Suppressor macrophage (primary cell): ENCODE measurements at places on chromosomes 6 and 20.

DNA sequence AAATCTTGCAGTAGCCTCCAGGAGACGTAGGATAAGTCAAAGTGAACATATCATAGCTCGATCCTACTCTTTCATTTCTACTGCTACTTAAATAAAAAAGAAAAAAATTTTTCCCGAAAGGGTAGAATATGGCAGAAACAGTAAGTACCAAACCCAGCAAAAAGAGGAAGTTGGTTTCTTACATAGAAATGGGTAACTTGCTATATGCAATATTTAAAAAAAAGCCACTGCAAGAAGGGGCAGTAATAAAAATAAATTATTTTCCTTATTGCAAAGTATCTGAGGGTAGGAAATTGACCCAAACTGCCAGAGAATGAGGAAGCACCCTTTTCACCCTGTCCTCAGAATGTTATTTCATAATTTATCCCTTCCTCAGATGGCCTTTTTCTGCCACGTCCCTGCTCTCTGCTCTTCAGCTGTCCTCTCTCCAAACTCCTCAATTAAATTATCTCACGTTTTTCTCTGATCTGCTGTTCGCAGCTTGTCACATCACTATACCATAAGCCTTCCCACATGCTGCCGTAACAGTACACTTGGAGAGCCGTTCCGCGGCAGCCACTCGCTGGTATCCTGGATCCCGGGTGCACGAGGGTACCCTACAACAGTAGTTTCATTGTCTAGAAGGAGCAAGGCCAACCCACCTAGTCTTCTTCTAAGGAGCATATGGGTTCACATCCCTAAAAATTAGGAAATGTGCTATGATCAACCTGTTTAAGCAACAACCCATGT lies 149.6 kb downstream of the BACH2 start:
- DNase-seq = peak; percentile 24

DNA sequence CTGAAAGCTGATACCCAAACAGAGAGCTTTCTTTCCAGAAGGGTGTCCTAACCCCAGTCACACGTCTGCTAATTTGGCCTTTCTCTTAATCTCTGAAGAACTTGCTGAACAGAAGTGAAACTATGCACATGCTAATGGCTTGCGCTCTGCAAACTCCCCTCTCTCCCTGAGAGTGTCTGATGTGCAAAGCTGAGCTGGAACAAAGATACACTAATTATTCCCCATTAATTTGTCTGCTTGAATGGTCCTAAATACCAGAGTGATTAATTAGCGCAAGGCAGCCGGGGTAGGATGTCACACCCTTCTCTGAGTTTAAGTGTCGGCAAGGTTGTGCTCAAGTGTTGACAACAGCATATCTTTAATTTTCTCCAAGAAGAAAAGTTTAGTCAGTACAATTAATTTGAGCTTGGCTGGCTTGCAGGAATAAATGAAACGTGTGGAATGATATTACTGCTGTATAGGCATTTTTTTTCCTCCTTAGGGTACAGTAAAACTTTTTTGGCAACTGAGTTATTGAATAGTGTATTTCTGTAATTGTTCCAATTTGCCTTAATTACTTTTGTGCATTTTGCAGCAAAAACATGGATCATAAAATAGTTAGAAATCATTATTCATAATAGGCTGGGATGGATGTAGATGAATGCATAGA lies 715.9 kb upstream of the POU3F2 start:
- DNase-seq = no peak

- DNase-seq = peak; percentile 55
Observed at GRCh38 chr6:111354758-111355555, 128.1 kb downstream of the REV3L start.

DNA sequence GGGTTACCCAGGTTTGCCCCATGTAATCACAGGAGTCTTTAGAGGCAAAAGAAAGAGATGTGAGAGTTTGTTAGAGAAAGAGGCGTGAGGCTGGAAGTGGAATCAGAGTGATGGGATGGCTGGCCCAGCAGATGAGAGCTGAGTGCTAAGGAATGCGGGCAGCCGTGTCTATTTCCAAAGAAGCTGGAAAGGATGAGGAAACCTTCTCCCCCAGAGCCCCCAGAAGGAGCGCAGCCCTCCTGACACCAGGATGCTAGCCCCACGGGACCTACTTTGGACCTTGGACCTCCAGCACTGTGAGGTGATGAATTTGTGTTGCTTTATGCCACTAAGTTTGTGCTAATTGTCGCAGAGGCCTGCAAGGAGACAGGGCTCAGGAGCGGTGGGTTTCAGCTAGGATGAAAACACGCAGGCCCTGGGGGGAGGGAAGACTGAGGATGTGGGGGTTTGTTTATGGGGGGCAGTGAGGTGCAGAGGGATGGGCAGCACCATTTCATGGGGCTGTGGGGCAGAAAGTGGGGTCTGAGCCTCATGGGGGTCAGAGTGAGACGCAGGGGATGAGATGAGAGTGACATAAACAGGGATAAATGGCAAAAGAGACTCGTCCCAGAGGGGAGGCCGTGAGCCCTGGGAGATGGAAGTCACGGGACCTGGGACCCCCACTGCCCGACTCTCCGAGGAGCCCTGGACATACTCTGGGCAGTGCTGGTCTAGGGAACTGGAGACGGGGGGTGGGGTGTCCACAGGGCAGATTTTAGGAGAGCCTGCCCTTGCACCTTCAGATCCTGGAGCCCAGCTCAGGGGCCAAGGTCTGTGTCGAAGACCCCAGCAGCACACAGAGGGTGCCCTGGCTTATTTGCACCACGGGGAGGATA lies 160.2 kb downstream of the NFATC2 start:
- DNase-seq = no peak

GRCh38 chr6:47439348-47439668 lies 38.3 kb upstream of the CD2AP start:
- DNase-seq = no peak

- DNase-seq = no peak
Observed at GRCh38 chr6:33428966-33429749, 9.3 kb downstream of the SYNGAP1 start.

DNA sequence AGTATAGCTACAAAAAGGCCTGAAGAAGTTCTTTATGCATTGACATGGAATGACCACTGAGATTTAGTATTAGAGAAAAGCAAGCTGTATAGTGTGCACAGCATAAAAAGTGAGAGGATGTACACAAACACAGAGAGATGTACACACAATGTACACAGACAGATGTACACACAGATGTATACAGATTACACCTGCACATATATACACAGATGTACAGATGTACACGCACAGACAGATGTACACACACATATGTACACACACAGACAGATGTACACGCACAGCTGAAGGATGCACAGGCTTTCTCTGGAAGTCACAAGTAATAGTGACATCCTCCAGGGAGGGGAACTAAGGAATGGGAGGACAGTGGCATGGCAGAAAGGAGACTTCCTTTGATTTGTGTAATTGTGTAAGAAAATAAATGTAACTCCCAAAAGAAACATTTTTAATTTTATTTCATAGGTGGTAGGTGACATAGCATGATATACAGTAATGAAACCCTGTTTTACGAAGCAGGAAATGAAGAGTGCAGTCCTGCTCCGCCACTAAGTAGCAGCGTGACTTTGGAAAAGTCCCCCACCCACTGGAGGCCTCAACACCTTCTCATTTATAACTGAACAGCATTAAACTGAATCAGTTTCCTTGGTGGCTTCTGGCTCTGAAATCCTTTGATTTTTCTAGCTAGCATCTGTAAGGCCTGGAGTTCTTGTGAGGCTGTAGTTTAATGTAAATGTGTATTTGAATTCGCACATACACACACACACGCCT lies 14.1 kb downstream of the NFATC2 start:
- DNase-seq = peak; percentile 25

DNA sequence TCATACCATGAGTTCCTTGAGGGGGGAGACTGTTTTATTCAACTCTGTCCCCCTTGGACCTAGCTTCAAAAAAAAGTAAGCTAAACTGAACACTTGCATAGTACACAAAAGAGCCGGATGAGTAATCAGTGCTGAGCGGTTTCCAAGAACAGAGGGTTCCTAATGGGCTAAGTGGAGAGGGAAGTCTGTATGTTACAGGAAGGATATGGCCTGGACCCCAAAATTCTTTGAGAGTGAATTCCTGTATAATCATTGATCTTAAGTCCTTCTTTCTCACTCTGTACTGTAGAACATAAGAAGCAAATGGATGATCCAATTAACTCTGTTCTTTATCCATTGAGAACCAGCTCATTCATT lies 324.7 kb upstream of the CNR1 start:
- no peak for DNase-seq

DNA sequence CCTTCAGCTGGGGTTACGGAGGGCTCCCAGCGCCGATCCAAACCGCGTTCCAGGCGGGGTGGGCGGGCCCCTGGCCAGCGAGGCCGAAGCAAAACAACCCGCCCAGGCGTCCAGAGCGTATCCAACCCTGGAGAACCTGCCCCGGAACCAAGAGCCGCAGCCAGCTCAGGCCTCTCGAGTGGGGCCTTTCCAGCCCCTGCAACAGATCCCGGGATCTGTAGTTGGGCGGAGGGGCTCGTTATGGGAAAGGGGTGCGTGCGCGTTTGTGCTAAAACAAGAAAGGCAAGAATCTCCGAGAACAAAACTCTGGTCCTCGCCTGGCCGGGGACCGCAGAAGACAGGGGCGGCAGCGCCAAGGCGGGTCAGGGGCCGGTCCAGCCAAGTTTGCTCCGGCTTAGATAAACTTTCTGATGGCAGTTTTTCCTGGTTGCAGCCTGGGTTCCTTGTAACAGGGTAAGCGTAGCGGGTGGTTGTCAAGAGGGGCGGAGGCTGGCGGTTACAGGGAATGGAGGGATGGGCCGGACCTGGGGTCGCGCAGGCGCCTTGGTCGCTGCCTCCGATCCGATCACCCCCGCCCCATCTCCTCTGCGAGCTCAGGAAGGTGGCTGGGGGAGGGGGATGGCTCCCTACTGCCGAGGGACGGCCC lies 448 bp upstream of the RIN2 start:
- peak; percentile 74 for DNase-seq

DNA sequence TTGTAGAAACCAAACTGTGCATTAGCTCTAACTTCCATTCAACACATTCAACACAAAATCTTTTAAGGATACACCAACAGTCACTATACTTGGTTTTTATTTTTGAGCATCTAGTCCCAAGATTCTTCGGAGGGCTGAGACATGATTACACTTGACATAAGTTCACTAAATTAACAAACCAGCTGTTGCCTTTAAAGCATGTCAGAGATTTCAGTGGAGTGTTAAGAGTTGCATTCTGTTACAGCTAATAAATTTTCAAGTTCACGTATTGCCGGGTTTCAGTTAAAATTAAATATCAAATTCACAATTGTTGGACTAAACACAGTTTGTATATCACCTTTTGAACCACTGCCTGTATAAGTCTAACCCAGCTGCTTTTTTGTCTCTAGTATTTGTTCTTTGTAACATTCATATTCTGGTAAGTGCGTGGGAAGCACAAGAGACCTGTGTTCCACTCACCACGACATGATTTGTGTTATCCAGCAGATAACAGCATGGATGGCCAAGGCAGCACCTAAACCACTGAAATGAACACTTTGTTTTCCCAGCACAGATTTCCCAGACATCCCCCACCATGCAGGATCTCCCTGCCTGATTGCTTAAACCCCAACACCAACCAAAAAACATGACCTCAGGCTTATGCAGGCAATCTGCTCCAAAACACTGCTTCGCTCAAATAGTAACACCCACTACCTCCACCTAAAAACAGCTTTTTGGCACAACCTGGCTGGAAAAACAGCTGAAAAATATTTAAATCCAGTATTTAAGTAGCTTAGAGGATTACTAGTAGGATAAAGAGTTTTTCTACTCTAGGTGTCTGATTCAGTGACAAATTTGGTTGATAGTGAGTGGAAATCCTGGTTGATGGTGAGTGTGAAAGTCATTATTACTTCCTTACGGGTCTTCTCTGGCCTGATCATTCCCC lies 286.5 kb upstream of the NT5E start:
- DNase-seq = no peak

DNA sequence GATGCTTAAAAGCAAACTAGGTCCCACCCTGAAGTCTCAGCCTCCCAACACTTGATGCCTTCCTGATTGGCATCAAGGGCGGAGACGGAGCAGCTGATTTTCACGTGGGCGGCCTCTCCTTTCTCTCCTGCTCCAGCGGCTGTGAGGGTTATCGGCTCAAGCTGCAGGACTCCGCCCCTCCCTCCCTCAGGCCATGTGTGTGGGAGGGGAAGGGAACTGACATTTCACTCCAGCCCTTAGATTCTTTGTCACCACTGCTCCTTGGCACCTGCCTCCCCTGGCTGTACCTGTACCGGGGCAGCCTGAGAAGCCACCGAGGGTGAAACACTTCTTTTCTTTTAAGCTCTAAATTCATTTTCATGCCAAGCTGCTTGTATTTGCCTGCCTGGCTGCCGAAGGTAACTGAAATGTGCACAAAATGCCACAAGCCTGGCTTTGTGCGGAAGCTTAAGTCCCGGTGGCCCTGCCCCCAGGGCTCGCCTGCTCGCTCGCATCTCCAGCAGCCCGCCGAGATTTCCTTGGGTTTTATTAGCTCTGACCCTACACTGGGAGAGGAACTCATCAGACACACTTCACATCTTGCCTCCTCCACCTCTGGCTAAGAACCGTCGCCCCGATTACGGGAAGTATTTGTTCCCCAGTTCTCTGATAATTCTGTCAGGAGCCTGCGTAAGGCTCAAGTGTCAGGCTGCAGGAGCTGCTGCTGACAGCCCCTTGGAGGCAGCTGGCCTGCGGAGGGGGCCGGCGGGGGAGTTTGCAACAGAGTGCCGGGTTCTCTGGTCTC lies 9.6 kb upstream of the CPNE5 start:
- DNase-seq = peak; percentile 77

DNA sequence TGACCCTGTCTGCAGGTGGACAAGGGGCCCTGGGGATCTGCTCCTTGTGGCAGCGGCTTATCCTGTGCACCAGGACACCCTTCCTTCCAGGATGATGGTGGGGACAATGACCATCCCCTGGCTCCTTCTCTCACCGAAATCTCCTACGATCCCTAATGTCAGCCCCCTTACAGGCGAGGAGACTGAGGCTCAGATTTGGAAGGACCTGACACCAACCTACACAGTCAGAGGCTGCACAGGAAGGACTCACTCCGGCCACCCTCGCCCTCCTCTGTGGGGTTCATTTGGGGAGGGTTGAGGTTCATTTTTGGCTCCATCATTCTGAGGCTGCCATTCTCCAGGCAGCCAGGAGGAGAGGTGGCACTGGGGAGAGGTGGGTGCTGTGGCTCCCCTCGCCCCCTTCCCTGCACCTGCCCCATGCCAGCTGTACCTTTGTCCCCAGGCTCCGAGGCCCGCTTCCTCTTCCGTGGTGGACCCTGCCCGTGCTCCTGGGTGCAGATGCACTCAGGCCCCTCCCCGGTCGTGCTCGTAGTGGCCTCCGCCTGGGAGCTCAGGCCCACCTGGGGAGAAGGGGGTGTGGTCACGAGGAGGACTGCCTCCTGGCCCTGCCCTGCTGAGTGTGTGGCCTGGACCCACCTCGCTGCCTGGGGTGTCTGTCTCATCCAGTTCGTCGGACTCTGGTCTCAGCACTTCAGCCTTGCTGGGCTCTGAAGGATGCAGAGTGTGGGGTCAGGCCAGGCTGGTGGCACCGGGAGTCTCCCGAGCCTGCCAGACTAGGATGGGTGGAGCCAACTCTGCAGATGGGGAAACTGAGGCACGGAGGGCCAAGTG lies 5.3 kb upstream of the CABLES2 start:
- DNase-seq = no peak

- no peak for DNase-seq
Observed at GRCh38 chr6:70956451-70957283, at the start of gene B3GAT2. Gene B3GAT2 (minus strand): TSS chr6:70957060. CDS start chr6:70956429, 631 bp downstream.
